ENCODE measurements at places on chromosomes 7 and 10.
A peak's percentile ranks its signal among the peaks of the same experiment; 100 is the strongest.

DNA sequence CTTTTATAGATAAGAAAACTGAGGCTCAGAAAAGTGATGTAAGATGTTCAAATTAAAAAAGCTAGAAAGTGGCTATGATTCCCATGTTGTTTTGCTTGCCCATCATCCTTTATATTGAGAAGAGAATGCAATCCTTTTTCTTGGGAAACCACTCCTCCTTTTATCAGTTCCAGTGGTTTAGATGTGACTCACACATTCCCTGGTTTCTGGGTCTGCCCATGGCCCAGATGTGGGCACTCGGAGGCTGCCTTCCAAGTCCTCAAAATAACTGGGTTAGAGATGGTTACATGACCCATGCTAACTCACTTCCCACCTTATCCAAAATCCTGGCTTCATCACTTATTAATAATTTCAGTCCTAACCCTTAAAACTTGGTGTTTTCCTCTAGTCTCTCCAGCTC is 550.0 kb downstream of the MDFIC start:
- no peak for DNase-seq

- DNase-seq, result no peak
Measured at GRCh38 chr7:150961510-150962289, 16.4 kb downstream of the KCNH2 start.

- DNase-seq, result no peak
Measured at GRCh38 chr7:10803720-10804119, 170.0 kb upstream of the PHF14 start.

DNA sequence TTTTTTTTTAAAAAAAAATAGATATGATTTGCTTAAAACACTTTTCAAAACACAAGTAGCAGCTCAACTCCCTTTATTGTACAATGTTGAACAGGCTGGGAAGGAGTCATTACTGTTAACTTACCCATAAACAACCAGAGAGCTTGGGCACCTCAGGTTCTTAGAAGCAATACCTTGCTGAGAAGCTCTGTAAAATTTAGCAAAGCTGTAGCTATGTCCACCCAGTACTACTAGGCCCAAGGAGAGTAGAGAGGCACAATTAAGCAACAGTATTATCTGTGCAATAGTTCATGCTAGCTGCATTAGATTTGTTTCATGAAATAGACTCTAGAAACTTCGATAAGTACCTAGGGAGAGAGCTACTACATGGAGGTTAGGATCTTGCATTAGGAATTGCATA is 32.0 kb downstream of the SEMA3A start:
- no peak for DNase-seq

- no peak for DNase-seq
Measured at GRCh38 chr7:26549281-26549944, 257.8 kb downstream of the SNX10 start.

DNA sequence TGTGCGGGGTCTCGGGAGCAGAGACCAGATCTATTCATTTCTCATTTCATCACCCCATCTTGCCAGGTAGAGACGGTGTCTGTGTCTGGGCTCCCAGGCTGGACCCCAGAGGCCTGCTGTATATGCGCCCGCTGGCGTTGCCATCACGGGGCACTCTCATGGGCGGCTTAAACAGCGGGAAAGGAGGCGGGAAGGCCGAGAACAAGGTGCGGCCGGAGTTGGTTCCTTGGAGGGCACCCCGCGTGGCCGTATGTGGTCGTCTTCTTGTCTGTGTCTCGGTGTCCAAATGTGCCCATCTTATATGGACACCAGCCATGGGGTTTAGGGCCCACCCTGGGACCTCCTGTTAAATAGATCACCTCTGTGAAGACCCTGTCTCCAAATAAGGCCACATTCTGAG is 2.1 kb upstream of the CFAP46 start:
- no peak for DNase-seq

DNA sequence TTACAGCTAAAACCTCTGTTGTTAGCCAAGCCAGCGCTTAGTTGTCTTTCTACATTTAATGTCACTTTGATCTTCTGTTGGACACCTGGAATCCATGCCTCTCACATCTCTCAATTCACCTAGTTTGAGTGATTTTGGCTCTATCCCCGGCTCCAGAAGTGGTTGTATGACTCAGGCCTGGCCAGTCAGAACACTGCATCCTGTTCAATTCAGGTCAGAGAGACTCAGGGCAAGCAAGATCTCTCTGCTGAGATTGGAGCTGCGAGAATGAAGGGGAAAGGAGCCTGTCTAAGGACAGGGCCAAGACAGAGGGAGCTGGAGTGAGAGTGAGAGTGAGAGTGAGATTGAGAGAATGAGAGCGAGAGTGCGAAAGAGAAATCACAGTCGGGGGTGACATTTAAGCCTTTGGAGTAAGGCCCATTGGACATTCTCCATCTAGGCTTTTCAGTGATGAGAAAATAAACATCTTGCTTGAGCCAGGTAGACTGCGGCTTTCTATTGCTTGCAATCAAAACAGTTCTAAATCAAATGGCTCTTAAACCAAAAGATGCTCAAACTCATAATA is 83.3 kb upstream of the DYNC1I1 start:
- DNase-seq, result peak; percentile 2

- no peak for DNase-seq
Measured at GRCh38 chr7:137563981-137564380, 220.4 kb upstream of the PTN start.

- DNase-seq, result peak; percentile 60
Measured at GRCh38 chr7:50310361-50310760, 5.8 kb downstream of the IKZF1 start.

- DNase-seq, result no peak
Measured at GRCh38 chr7:29248713-29249382, 54.3 kb downstream of the CHN2 start.

DNA sequence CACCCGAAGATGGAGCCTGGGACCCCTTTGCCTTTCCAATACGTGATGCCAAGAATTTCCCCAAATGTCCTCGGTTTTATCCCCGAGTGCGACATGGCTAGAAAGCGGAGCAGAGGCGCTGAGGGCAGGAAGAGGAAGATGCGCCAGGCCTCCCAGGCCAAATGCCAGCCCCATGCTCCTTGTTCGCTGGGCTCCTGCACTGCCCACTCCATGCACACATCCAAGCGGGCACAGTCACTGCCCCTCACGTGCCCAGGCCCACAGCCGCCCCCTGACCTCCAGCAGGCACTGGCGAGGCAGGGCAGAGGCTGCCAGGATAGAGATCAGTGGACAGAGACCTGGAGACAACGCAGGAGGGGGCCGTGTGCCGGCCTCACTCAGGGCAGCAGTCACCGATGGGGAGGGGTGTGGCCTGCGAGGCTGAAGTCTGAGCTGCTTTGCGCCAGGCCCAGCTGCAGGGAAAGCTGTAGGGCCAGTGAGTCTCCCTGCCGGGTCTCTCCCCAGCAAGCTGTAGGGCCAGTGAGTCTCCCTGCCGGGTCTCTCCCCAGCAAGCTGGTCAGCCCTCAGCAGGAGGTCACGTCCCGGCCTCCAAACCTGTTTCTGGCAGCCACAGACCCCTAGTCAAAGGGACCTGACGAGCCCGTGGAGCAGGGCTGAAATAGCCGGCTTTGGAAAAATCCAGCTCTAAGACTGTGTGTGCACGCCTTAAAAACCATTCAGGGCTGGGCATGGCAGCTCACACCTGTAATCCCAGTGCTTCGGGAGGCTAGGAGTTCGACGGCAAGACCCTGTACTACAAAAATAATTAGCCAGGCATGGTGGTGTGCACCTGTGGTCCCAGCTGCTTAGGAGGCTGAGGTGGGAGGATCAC is 100.6 kb upstream of the DIP2C start:
- DNase-seq, result no peak

DNA sequence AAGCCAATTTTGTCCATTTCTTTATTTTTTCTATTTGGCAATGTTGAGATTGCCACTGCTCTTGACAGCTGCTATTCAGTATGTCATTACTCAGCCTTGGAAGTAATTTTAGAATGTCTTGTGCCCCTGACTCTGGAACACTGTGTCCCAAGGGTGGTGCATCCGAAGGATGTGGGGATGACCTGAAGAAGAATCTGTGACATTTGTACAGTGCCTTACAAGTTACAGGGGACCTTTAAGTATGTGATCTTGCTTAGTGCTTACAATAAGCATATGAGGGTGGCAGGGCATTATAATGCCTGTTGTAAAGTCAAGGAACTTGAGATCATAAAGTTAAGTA is 239.5 kb downstream of the REEP3 start:
- no peak for DNase-seq

DNA sequence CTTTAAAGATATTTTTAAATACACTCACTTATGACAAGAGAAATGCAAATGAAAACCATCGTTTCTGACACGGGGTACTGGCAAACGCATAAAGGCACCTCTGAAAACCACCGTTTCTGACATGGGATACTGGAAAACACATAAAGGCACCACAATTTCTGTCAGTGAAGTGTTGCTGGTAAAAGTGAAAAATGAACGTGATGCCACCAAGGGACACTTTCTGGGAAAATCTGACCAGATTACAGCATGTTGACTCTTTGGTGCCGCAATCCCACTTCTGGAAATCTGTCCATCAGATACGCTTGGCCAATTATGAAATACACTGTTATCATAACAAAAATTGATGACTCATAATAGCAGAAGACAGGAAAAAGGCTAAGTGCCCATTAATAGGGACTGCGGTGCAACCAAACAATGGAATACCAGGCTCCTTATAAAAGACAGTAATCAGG is 131.7 kb downstream of the ZMYND11 start:
- no peak for DNase-seq

GRCh38 chr7:27171325-27171636 is 2.8 kb downstream of the HOXA10 start:
- no peak for DNase-seq

DNA sequence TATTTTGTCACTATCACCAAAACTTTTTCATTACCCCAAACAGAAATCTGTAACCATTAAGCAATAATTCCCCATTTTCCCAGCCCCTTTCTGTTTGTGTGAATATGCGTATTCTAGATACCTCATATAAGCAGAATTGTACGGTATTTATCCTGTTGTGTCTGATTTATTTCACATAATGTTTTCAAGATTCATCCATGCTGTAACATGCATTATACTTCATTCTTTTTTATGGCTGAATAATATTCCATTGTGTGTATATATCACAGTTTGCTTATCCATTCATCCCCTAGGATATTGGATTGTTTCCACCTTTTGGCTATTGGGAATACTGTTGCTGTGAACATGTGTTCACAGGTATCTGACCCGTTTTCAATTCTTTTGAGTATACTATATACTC is 26.5 kb downstream of the GALNT11 start:
- no peak for DNase-seq

DNA sequence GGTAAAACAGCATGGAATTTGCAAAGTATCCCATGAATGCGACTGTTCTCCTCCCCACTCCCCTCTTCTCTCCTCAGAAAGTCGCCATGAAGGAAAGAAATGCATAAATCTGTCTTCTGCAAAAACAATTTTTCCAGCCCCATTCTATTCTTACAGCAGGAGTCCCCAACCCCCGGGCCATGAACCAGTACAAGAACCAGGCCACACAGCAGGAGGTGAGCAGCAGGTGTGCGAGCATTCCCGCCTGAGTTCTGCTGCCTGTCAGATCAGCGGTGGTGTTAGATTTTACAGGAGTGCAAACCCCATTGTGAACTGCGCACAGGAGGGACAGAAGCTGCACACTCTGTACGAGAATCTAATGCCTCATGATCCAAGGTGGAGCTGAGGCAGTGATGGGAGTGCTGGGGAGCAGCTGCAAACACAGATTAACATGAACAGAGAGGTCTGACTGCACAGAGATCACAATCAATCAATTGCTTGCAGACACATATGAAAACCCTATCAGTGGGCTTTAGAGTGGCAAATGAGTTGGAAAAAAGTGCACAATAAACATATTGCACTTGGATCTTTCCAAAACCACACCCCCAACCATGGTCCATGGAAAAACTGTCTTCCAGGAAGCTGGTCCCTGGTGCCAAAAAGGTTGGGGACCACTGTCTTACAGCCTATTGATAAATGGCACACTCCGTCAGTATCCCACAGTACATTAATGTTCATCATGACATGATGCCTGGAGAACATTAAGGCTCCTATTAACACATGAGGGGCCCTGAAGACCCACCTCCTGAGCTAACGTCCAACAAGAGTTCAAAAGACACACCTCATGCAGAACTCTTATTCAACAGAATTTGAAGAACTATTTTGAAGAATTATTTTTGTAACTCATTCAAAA is 205.0 kb downstream of the PTPRN2 start:
- DNase-seq, result no peak

DNA sequence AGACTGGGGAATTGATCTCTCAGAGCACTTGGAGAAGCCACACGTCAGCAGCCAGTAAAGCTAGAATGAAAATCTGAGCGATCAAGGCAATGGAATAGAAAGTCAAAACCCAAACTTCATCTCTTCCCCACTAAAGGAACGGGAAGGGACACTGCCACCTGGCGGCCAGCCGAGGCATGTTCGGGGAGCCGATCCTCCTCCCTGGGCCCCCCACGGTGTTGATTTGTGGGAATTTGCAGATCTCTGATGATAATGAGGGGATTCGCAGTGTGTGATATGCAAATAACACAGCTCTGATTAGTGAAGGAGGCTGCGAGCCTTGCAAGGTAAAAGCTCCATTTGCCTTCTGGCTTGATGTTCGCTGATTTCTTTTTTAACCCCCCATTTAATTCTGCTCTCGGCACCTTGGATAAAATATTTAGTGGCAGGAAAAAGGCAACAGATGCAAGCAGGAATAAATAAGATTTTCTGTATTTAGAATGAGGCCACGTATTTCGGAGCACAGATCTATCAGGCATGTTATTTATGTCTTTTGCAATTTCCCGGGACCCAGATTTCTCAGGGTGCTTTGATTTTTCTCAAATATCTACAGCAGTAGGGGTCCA is 258.6 kb downstream of the PAXIP1 start:
- DNase-seq, result peak; percentile 43

DNA sequence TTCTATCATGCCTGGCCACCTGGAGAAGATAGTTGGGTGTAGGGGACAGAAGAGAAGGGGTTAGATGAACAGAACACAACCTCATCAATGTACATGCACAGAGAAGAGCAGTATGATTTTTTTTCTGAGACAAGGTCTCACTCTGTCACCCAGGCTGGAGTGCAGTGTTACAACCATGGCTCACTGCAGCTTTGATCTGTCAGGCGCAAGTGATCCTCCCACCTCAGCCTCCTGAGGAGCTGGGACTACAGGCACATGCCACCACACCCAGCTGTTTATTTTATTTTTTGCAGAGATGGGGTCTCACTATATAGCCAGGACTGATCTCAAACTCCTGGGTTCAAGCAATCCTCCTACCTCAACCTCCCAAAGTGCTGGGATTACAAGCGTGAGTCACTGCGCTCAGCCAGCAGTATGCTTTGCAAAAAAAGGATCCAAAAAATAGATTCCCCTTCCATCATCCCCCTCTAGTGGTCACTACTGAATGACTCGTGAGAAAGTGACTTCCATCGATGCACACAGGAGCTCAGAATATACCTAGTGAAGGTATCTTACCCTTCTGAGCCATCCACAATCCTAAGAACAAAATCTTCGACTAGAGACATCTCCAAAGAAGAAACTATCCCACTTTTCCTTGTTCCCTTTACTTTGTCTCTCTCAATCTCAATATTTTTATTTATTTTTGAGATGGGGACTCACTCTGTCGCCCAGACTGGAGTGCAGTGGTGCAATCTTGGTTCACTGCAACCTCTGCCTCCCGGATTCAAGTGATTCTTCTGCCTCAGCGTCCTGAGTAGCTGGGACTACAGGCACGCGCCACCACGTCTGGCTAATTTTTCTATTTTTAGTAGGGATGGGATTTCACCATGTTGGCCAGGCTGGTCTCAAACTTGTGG is 21.0 kb downstream of the ZCWPW1 start:
- DNase-seq, result peak; percentile 74

- DNase-seq, result no peak
Measured at GRCh38 chr10:72072046-72072445, 16.3 kb downstream of the SPOCK2 start.
